ENCODE measurements at places on chromosomes 3 and 15.

GRCh38 chr15:69118089-69118488 is 42.3 kb upstream of the GLCE start:
- no peak for DNase-seq

DNA sequence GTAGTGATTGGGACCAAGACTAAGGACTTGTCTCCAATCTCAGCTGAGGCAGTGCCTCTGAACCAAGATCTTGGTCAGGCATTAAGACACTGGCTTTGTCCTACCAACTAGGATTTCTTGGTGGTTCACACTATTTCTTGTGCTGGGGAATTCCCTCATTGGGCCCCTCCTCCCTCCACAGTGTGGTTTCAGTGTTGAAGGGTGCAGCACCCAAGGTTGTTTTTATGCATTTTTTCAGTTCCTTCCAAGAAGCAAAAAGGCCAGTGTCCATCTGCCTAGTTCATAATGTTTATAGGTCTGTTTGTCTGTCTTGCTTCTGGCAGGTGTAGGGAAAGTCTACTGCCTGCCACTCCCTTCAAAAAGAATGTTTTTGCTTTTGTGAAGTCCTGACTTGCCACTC is 10.6 kb upstream of the ITPKA start:
- no peak for DNase-seq

- DNase-seq: no peak
Observed at GRCh38 chr3:158483701-158484235, 87.2 kb upstream of the MLF1 start.

DNA sequence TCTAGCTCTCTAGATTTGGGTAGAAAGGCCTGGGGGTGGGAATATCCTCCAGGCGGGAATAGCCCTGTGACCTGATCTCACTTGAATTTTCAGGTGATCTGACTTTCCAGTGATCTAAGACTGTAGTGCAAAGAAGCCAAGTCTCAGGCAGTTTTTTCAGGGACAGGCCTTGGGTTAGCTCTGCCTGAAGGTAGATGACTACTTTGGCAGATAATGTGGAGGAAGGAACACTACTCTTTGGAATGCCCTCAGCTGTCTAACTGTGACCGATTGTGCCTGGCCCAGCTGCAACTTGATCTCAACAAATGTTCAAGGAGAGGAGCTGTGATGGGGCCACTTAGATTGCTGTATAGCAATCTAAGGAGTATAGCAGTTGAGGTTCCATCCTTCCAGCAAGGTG is 193.7 kb downstream of the TCF12 start:
- no peak for DNase-seq

DNA sequence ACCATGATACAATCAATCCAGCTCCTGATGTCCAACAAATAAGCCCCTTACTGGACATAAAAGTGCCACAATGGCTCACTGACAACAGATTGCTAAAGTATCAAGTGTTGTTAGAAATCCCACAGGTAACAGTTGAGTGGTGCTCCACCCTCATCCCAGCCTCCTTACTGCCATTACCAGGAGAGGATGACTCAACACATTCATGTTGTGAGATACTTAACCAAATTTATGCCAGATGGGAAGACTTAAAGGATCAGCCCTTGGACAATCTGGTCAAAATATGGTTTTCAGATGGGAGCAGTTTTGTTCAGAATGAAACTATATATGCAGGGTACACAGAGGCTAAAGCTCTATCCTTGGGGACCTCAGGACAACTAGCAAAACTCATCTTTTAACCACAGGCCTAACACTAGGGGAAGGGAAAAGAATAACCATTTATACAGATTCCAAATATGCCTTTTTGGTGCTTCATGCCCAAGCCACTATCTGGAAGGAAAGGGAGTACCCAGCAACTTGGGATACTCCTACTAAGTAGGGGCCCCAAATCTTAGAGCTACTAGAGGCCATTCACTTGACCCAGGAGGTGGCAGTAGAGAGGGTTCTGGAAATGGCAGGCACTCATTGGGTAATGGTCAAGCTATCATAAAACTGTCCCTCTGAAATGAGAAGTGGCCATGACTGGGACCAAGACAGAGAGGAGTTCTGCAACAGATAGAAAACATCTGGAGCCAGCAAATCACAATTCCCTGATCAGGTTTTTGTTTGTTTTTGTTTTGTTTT is 6.9 kb upstream of the ZNF662 start:
- DNase-seq: no peak

GRCh38 chr3:188207941-188208515 is 54.1 kb downstream of the LPP start:
- no peak for DNase-seq

GRCh38 chr15:38994310-38994709 is 429.7 kb upstream of the RASGRP1 start:
- DNase-seq: no peak

GRCh38 chr3:134754768-134755559 is 40.1 kb upstream of the EPHB1 start:
- no peak for DNase-seq

GRCh38 chr3:153952091-153952490 is 169.1 kb upstream of the ARHGEF26 start:
- DNase-seq: no peak

DNA sequence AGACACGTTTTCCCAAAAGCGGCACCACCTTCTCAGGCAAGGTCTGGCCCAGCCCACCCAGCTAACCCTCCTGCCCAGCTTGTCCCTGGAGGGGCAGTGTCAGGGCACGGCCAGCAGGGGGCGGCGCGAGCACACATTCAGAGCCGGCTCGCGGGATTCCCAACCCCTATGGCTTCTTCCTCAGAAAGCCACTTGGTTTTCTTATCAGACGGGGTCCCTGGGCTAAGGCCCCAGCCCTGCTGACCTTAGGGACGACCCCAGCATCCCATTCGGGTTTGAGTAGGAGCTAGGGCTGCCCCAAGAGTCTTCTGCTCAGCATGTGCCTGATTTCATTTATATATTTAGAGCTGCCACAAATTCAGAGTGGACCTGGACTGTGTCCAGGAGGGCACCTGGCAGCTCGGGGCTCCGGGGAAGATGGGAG is 14.5 kb downstream of the RLBP1 start:
- peak; percentile 40 for DNase-seq

GRCh38 chr3:82084824-82085223 is 323.4 kb upstream of the GBE1 start:
- DNase-seq: no peak

DNA sequence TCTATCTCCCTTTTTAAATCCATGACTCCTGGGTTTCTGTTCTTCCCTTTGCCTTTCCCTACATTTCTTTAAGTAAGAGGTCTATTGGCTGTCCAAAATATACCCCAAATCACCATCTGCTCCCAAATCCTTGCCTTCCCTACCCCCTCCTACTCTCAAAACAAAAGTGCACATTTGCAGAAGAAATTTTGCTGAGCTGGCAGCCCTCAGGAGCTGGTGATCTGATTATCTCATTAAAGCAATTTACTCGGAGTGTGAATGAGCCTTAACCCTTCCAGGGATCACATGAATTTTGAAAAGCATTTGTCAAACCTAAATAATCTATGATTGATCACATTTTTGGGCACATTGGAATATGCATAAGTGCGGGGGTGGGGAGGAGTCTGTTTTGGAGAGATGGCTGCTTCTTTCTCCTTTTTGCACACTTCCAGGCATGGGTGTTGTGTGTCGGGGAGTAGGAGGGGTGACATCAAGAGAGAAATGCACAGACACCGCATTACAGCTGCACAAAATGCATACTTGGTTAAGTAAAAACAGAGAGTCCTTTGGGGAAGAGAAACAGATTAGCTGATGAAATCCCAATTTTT is 892.6 kb downstream of the TUSC7 start:
- no peak for DNase-seq

DNA sequence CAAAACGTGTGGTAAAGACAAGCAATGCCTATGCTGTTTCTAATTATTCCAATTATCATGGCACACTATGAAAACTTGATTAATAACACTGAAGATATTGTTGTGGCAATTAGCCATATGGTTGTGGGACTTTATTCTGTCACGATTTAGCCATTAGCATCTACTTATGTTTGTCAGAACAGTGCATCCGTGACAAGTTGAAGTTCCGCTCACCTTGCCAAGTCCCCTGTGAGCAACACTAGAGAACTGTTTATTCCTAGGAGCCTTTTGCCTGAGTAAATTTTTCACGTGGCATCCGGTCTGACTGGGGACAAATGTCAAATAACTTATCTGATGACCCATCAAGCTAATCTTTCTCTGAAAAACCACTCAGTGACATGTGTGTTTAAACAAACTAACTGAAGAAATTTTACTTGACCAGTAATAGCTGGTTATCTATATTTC is 403.3 kb downstream of the TBC1D5 start:
- no peak for DNase-seq

Data from stimulated activated CD8-positive, alpha-beta memory T cell treated with anti-CD3 and anti-CD28 coated beads, Interleukin-7, amount 100 ng/mL, for 24 hours (primary cell).